ENCODE measurements at places on chromosomes 6 and 20.

DNA sequence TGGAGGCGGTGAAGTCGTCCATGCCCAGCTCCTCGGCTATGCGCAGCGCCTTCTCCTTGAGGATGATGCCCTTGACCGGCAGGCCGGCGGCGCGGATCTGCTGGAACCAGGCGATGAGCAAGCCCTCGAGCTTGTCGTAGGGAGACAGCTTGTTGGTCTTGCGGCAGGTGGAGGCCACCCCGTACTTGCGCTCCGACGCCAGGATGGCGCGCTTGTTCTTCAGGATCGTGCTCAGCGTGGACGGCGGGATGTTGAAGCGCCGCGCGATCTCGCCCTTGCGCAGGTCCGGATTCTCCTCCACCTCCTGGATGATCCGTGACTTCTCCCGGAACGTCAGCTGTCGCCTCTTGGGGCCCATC lies 435 bp downstream of the CENPB start:
- DNase-seq = peak; percentile 38

- DNase-seq = no peak
Observed at GRCh38 chr6:35296931-35297600, 552 bp upstream of the DEF6 start.

- DNase-seq = no peak
Observed at GRCh38 chr6:21539621-21540100, 53.9 kb upstream of the SOX4 start.

DNA sequence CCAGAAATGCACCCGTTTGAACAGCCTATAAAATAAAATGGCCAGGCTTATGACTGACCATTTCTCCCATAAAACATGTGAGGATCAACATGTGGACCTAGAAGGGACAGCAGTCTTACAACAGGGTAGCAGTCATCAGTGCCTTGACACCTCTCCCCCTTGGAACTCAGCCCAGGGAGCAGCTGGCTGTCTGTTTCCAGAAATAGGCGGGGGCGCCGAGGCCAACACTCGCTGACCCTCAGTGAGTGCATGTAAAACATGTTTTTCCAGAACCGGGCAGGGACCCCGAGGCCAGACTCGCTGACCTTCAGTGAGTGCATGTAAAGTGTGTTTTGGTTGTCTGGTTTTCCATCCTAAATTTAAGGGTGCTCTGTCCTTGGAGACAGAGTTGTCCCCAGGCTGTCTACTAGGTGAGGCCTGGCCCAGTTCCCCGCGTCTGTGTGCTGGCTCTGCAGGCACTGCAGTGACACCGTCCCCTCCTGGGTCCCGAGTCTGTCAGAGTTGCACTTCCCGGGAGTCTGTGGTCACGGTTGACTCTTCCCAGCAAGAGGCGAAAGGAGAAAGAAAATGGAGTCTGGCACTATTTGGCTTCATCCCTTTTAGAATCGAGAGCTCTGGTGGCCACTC lies 19.8 kb upstream of the ADRM1 start:
- no peak for DNase-seq

DNA sequence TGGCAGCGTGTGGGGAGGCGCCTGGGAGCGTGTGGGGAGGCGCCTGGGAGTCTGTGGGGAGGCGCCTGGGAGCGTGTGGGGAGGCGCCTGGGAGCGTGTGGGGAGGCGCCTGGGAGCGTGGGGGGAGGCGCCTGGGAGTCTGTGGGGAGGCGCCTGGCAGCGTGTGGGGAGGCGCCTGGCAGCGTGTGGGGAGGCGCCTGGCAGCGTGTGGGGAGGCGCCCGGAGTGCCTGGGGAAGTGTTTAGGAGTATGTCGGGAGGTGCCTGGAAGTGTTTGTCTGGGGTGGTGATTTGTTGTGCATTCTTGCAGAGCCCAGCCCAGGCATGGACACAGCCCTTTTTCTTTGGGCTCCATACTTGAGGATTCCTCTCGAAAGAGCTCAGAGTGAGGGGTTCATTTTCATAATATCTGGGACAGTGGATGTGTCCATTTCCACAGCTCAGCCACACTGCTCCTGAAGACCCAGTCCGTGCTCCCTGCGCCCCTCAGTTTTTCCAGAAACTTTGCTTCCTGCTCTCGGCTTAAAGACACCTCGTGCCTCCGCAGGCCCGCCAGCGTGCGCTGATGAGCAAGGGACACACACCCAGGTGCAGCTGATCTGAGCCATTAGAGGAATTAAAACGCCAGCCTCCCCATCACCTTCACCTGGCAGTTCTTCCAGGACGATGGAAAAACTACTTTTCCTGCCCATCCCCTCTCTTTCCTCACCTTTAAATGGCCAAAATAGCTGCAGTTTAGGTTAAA lies 172.2 kb upstream of the THBS2 start:
- no peak for DNase-seq

DNA sequence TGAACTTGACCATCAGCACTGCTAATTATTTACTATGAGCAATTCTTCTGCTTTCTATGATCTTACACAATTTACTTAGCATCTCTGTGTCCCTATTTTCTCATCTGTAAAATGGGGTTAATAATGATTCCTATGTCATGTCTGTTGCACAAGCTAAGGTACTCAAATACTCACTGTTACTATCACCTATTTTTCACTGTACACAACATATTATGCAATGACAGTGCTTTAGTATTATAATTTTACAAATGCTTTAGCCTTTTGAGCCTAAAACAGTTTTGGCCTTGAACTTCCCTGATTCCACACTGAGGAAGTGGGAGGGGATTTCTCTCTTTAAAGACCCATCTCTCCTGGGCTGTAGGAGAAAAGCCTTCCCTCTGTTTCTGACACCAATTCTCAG lies 36.9 kb upstream of the THEMIS start:
- DNase-seq = no peak

- no peak for DNase-seq
Observed at GRCh38 chr6:6872459-6873344, 235.1 kb upstream of the RREB1 start.

Measured in iPS-NIHi11 (cell line).